ENCODE measurements at places on chromosomes 4 and X.

GRCh38 chr4:180635281-180635680 lies 1607.9 kb upstream of the TENM3 start:
- no peak for DNase-seq

DNA sequence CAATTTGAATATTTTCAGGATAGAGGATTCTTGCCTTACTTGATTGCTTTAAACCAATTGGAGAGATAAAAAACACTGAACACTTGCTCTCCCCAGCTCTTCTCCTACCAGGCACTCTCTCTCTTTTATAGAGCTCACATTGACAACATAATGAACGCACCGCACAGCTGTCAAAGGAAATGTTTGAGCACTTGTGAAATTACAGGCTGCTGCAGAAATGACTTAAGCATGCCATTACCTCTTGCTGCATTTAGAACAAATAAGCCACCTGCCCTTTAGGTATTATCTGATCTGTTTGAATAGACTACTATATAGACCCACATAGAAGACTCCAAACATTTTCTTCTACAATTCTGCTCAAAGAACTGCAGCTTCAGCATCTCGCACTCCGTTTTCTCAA lies 227.7 kb downstream of the C4orf33 start:
- DNase-seq, result no peak

DNA sequence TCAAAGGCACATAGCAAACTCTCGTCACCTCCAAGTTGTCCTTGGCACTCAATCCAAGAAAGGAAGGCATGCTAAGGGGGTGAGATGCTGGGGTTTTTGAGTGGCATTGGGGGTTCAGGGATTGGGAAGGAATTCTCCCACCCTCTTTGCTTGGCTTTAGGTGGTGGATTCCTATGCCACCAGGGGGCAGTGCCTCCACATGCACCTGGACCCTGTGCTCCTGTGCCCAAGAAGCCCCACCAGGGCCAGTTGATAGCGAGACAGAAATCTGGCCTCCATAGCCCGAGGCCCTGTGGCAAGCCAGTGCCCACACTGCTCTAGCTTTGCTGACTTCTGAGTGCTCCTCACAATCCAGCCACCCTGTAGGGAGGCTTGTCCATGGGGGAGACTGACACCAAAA lies 2.0 kb upstream of the FATE1 start:
- no peak for DNase-seq

DNA sequence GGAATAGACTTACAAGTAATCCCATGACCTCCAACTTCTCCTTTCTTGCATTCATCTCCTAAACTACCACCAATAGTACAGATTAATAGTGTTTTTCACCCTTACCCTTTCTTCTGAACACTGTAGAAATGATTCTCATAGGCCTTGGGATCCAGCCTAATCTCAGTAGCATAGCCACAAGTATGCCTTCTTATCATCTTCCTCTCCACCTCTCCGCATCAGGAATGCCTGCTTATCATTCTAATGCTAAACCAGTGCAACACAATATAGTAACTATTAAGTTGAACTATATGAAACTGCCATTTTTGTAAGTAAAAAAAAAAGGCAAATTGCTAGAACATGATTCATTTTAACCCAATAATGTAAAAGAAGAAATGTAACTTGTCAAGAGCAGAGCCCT lies 79.5 kb upstream of the IL2 start:
- DNase-seq, result no peak

DNA sequence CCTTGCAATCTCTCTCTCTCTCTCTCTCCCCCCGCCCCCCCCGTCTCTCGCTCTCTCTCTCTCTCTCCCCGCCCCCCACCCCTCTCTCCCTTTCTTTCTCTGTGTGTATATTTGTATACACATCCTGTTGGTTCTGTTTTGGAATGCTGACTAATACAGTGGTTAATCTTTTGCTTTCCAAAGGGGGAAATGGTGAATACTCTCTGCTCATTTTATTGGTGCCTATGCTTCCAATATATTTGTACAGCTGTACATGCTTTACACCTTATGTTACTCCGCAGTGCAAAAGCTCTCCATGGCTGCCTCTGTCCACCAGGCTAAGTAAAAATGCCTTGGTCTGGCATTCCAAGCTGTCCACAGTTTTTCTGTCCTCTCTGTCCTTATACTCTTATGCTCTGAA lies 158.8 kb downstream of the RBMX2 start:
- no peak for DNase-seq

DNA sequence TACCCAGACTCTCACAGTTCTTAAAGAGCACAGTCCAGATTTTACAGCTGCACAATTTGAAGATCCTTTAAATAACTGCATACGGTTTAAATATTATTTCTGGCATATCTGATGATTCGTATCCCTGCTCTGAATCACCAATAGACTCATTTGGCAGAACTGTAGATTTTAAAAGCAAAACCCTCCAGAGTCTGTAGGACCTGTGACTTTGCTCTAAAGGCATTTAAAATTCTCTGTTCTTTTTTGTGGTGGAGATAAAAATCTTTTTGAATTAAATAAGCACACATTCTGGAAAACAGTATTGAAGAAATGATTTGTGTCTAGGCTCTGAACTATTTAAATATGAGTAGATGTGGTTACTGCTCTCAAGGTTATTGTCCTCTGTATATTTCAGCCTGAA lies 246.2 kb upstream of the PITX2 start:
- DNase-seq, result peak; percentile 48

GRCh38 chr4:165360041-165360695 lies 18.6 kb upstream of the CPE start:
- DNase-seq, result no peak
